ENCODE measurements at places on chromosomes 3 and 15.
A peak's percentile ranks its signal among the peaks of the same experiment; 100 is the strongest.

GRCh38 chr15:48703544-48703943, 58.0 kb upstream of the FBN1 start:
- no peak for DNase-seq

DNA sequence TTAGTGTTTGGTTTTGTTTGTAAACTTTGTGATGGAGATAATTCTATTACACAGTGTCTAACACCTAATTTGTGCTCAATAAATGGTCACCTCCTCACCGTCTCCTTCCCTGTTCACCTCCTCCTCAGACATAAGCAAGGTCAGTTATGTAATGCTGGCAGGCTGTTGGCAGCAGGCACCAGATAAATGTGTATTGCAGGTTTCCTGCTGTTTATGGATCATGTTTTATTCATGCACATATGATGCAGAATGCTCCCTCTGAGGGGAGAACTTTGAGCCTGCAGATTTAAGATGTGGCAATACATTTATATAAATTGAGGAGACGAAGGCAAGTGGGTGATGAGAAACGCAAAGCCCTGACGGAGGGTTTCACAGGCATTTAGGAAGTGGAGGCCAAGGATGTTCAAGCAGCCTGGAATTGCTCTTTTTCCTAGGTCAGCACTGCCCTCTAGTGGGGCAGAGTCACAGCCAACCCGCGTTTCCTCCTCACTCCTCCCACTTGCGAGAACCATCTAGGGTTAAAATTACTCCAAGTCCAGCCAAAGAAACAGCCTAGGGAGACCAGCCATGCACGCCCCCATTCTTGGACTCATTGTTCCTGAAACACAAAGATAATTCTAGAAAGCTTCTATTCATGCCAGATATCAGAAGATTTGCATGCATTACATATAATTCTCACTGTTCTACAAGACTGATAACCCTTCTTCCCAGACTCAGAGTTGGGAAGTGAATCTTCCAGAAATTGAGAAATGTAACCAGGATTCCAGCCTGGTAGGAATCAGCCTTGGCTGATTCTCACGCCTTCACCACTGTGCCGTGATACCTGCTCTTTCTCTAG, 228.7 kb downstream of the SLCO3A1 start:
- DNase-seq, result peak; percentile 53

DNA sequence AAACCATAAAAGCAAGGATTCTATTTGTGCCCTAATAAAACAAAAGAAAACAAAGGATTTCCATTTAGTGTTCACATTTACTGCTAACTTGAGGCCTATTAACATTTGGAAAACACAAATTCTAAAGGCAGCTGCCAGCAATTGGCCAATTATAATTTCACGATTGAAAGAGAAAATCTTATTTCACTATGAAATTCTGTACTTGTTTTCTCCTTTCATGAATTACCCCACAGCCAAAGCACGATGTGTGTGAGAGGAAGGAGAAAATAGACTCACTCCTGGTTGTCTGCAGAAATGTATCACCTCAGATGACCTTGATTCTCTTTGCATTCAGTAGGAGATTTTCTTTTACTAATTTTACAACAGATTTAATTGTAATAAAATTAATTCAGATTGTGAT, 242.8 kb upstream of the GBE1 start:
- no peak for DNase-seq

GRCh38 chr3:127739347-127740135, 66.8 kb downstream of the ABTB1 start:
- no peak for DNase-seq

DNA sequence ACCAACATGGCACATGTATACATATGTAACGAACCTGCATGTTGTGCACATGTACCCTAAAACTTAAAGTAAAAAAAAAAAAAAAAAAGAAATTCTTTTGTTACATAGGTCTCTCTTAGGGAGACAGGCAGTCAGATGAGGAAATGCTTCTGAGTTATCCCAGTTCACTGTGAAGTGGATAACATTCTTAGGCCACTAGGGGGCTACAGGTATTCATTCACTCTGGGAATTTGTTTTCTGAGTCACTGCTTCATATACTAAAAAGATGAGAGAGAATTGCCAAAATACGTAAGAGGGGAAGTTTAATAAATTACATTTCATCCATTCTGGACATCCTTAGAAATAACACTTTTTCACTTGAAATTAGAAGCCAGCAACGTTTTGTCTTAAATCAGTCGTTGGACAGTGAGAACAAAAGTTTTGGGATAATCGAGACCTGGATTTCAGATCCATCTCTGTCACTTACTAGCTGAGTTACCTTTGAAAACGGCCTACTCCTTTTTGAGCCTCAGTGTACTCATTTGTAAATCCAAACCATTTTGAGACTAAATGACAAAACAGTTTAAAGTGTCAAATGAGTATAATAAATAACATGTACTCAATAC, 738.4 kb upstream of the ALCAM start:
- no peak for DNase-seq

DNA sequence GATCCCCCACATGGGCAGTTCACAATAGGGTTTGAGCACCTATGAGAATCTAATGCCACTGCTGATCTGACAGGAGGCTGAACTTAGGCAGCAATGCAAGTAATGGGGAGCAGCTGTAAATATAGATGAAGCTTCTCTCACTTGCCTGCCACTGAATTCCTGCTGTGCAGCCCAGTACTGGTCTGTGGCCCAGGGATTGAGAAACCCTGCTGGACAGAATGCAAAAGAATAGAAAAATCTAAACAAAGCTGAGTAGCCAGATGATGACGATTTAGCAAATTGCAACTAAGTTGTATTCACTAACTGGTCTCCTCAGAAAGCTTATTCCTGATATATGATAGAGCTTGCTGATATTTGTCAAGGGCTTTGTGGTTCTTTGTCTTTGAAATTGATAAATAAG, 34.3 kb upstream of the APH1B start:
- DNase-seq, result no peak

- no peak for DNase-seq
These were observed 24.6 kb upstream of the NIPA2 start for GRCh38 chr15:22813844-22814243.

- no peak for DNase-seq
These were observed 85.3 kb upstream of the UBE2E2 start for GRCh38 chr3:23117856-23118255.

- DNase-seq, result no peak
These were observed 345.4 kb downstream of the ERC2 start for GRCh38 chr3:56122911-56123310.

DNA sequence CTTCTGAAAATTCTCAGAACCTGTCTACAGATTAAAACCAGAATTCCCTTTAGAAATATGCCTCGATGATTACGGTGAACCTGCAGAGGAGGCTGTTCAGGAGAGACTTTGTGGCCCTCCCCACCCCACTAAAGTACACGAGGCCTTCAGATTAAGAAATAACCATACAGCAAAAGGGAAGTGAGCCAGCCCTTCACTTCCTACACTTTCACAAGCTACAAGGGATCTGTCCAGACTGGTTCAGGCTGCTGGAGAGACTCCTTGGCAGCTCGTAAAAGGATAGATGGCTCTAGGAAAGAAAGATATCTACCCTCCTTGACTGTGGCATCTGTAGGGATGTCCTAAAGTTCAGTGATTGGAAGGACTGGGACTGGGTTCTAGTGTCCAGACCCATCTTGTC, 102.6 kb downstream of the ALDH1A2 start:
- no peak for DNase-seq

DNA sequence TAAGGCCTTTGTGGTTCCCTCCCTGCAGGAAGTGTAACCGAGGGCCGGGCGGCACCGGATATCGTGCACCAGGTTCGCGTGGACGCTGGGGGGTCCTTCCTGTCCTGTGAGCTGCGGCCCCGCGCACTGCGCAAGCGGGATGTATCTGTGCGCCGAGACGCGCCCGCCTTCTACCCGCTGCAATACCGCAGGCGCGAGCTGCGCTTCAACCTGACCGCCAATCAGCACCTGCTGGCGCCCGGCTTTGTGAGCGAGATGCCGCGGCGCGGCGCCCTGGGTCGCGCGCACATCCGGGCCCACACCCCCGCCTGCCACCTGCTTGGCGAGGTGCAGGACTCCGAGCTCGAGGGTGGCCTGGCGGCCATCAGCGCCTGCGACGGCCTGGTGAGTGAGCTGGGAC, 35.9 kb downstream of the SAXO2 start:
- peak; percentile 59 for DNase-seq

GRCh38 chr15:70025413-70026296, 72.1 kb downstream of the TLE3 start:
- no peak for DNase-seq

GRCh38 chr15:50275908-50276307, 10.4 kb upstream of the HDC start:
- DNase-seq, result no peak

DNA sequence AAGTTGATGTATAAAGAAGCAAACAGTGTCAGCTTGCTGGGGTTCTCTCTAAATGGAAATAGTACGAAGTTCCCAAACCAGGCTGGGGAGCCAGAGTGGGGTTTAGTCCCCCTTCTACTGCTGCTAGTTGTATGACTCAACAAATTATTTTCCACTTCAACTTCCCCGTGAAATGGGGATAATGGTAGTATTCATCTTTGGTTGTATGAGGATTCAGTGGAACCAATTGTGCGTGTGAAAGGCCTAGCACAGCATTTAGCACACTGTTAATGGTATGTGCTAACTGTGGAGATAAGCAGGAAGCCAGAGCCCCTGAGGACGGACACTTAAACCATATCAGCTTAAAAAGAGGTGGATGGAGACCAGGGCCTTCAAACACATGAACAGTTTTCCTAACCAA, 4.2 kb downstream of the SORD start:
- DNase-seq, result no peak

GRCh38 chr3:4472766-4473165, 5.7 kb upstream of the SUMF1 start:
- no peak for DNase-seq

DNA sequence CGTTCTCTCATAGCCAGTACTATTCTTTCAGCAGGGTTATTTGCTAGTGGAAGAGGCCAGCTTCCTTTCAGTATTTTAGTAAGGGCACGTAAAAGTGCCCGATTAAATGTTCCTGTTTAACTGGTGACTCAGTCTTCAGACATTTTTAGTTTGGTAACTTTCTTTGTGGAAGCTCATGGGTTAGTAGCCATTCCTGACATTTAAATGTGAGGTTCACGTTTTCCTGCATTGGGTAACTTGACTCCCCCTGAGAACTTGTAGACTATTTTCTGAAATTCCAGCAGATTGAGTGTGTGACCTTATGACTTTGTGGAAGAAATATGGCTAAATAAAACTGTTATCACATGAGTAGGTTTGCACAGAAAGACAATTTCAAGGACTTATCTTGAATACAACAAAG, 16.9 kb downstream of the ABHD2 start:
- DNase-seq, result no peak

- DNase-seq, result no peak
These were observed 194.9 kb upstream of the EPHA6 start for GRCh38 chr3:96619475-96619874.

DNA sequence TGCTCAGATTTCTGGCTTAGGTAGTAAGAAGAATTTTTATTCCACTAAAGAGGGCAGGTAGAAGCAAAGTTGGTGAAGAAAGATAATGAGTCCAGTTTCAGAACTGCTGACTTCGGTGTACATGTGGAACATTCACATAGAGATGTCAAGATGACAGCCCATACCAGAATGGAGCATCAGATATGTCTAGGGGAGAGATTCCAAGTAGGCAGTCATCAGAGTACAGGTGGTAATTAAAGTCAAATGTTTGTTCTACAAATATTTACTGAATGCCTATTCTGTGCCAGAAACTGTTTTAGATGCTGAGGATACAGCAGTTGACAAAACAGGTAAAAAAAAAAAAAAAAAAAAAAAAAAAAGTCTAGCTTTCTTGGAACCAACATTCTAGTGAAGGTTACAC, 81.9 kb downstream of the FGF12 start:
- DNase-seq, result no peak

DNA sequence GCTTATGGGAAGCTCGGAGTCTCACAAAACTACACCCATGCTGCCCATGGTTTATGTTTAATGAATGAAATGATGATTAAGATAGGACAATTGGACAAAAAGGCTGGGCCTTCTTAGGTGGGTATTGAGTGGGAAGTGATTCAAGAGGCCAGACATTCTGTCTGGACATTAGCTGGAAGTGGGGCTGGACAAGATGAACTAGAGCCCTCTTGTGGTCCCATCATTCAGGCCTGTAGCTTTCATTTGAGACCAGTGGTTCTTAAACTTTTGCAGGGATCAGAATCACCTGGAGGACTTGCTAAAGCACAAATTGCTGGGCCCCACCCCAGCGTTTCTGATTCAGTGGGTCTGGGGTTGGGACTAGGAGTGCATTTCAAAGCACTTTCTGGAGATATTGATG, 290.4 kb upstream of the CTDSPL start:
- no peak for DNase-seq

GRCh38 chr15:53414167-53414566, 345.3 kb downstream of the WDR72 start:
- DNase-seq, result no peak

GRCh38 chr3:83131236-83131635, 1369.8 kb upstream of the GBE1 start:
- no peak for DNase-seq

- DNase-seq, result no peak
These were observed 10.3 kb upstream of the PPARG start for GRCh38 chr3:12278566-12278965.

- DNase-seq, result no peak
These were observed 52.4 kb upstream of the SRGAP3 start for GRCh38 chr3:9301798-9302197.

- peak; percentile 35 for DNase-seq
These were observed 46.9 kb downstream of the ARHGEF3 start for GRCh38 chr3:56754741-56755417.

- peak; percentile 6 for DNase-seq
These were observed 48.3 kb downstream of the MEF2A start for GRCh38 chr15:99613887-99614647.

DNA sequence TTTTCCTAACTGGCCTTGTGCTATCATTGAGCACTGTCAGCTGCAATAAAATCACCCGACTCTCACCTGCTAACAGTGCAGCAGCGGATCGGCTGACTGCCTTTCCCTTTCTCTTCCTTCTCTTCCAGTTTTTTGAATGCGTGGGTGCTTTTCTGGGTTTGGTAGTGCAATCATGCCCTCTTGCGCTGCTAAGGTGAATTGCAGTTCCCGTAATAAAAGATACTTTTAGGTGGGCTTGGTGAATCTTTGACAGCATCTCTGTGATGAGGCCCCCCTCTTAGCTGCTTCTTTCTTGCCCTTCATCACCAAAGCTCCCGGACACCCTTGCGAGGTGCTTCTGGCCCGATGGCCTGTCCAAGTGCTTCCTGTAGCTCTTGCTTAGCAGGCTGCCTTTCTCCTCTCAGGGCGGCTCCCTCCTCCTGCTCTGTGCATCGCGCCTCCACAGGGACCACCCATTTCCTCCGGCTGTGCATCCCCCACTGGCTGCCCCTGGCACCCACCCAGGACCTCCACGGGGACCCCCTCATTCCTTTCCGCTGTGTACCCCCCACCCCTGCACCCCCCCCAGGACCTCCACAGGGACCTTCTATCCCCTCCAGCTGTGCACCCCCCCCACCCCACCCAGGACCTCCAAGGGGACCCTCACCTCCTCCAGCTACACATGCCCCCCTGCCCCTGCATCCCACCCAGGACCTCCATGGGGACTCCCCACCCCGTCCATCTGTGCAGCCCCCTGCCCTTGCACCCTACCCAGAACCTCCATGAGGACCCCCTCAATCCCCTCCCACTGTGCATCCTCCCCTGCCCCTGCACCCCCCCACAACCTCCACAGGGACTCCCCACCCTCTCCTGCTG, 50.8 kb upstream of the RPL32 start:
- peak; percentile 55 for DNase-seq

GRCh38 chr15:81924729-81925128, 121.1 kb downstream of the MEX3B start:
- no peak for DNase-seq

- no peak for DNase-seq
These were observed 70.6 kb downstream of the ATP13A4 start for GRCh38 chr3:193483988-193484539.

GRCh38 chr3:65888196-65888595, 150.5 kb downstream of the MAGI1 start:
- no peak for DNase-seq

Data from CD4-positive, alpha-beta T cell treated with Interleukin-1 beta for 1 hour (primary cell).